Forelimb muscle (tissue), 1 donor: ENCODE measurements at places on chromosomes 16 and 17.

GRCh38 chr17:69555056-69555455 is 140.6 kb downstream of the MAP2K6 start:
- DNase-seq = no peak

- DNase-seq = no peak
Observed at GRCh38 chr17:34283571-34283970, 2.0 kb upstream of the CCL11 start.

- DNase-seq = no peak
Observed at GRCh38 chr16:49824593-49824992, 31.3 kb downstream of the ZNF423 start.

- no peak for DNase-seq
Observed at GRCh38 chr17:82217120-82217529, 4.5 kb upstream of the CCDC57 start.

DNA sequence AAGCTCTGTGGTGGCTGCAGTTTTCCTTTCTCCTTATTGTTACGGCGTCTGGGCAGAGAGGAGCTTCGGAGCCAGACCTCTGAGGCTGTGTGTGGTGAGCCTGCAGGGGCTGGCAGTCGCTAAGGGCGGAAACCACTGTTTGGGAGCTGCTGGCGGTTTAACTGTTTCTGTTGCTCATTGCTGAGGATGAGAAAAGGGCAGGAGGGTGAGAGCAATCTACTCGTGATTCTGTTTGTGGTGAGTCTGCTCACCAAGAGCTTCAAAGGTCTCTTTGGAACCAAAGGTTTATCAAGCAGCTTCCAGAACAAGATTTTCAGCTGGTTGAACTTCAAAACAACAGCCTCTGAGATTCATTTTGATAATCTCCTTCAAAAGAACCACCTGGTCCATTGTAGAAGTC is 143.9 kb downstream of the ANKFN1 start:
- DNase-seq = no peak

DNA sequence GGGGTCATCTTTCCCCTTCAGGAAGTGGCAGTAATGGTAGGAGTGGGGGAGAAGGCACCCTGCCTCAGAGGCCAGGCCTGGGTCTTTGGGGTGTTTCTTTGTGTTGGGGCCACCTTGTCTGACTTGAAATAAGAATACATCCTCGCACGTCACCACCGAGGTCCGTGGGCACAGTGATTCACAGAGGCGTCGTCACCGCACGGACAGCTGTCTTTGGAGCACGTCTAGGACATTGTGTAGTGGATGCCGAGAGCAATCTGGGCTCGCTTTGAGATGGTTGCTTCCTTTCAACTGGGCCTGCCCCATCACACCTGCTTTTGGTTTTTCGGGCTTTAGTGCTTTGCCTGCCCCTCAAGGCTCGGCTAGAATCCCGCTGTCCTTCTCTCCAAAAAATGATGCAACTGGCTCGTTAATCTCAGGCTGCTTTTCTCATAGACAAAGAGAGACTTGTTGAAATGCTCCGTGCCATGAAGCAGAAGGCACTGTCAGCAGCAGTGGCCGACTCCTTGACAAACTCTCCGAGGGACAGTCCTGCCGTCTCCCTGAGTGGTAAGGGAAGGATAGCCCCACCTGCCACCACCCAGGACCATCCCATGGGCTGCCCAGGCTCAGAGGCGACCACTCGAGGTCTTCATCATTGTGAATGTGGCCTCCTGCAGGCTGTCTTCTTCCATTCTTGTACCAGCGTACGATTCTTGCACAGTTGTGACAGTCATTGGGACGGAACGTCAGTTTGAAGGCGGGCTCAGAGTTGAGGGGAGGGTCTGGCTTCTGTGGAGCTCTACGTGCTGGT is 24.0 kb downstream of the GINS2 start:
- no peak for DNase-seq

DNA sequence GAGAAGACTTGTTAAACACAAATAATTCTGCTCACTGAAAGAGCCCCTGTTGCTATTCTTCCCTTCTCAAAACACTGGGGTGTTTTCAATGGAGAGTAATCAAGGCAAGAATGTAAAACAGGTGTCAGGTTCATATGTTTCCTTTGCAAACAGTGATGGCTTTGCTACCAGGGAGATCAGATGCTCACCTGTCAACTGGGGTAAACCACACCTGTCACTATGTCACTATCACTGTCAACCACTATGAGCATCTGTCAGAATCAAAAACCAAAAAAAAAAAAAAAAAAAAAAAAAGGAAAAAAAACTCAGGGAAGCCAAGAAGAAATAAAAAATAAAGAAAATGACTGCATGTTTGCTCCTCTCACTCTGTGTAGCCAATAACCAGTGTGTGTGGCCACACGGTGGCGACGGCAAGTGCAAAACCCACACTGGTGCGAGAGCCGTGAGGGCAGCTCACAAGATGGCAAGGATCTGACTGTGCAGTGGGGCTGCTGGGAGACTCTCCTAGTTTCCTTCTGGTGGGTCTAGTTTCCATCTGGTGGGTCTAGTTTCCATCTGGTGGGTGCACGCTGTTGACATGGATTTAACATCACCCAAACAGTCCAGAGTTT is 22.7 kb downstream of the USP22 start:
- no peak for DNase-seq

GRCh38 chr17:80872001-80872500 is 119.6 kb upstream of the CHMP6 start:
- DNase-seq = no peak
